Skeletal muscle cell (primary cell): ENCODE measurements at places on chromosomes 4 and X.

DNA sequence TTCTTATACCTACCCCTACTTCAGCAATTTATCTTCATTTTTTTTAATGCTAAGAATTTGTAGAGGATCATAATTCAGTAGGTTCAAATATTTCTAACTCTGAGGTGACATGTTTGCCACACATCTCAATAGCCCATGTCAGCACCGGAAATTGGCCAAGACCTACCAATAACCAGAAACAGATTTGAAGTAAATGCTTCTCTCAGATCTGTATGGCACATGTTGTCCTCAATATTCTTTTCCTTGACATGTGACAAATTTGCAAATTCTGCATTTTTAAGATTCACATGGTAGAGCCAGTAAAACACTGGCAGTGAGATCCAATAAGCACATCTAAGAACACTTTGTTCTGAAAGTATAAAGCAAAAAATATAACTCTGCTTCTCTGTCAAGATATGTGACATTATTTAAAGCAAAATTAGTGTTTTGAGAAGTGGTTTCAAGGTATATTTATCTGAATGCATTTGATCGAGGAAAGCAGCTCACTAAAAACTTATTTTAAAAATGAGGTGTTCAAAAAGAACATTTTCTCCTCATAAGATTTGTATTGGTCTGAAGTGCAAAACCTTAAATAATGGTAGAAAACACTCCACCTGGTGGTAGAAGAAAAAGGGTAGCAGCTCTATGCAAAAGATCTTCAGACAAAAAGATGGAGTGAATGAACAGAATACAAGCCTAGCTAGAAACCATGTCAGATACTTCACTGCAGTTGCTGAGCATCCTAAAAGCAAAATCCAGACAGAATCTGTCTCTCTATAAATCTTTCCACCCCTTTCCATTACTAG lies 513.8 kb upstream of the FAM241A start:
- DNase-seq, result no peak

DNA sequence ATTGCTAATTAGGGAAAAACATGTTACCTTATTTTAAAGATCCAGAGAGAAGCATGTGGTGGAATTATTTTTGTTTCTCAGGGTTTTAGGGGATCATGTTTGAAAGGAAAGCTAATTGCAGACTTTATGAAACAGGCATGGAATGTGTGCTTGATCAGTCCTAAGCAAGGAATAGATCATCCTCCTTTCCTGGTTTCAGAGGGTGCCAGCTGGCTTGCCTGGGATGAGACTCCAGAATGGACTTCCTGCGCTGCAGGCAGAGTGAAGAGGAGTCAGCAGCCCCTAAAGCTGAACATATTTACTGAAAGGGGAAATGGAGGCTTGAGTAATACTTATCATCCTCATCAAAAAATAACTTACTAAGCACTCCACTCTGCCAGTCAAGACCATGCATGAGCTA lies 13.3 kb downstream of the FGF5 start:
- DNase-seq, result no peak

DNA sequence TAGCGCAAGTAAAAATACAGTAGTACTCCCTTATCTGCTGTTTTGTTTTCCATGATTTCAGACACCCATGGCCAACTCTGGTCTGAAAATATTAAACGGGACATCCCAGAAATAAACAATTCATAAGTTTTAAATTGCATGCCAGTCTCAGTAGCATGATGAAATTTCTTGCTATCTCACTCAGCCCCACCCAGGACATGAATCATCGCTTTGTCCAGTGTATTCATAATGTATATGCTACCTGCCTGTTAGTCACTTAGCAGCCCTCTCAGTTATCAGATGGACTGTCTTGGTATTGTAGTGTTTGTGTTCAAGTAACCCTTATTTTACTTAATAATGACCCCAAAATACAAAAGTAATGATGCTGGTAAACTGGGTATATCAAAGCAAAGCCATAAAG lies 158.2 kb upstream of the DDIT4L start:
- DNase-seq, result peak; percentile 52

- DNase-seq, result no peak
These were observed at the start of gene NDNF for GRCh38 chr4:121072224-121073003. NDNF (minus strand) TSS chr4:121072535; CDS start chr4:121045837, 26,698 bp downstream.

GRCh38 chr4:82524570-82525152 lies 37.1 kb downstream of the TMEM150C start:
- no peak for DNase-seq

GRCh38 chr4:148192526-148192925 lies 249.7 kb downstream of the NR3C2 start:
- no peak for DNase-seq

DNA sequence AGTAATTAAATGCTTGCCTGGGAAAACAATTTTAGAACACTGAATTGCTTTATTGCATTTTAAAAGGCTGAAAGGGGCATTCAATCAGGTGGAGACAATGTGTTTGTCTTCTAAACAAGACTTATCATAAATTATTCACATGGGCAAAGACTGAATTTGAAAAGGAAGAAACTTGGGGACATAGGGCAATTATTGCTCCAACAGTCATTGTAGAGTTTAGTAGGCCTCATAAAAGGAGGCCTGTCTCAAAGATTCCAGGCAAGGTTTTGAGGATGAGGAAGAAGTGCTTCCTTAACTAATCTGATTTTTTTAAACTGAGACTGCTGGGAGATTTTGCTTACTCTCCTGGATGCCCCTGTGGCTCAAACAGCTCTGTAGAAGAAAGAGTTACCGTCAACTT lies 174.4 kb upstream of the RPS6KA3 start:
- DNase-seq, result no peak

DNA sequence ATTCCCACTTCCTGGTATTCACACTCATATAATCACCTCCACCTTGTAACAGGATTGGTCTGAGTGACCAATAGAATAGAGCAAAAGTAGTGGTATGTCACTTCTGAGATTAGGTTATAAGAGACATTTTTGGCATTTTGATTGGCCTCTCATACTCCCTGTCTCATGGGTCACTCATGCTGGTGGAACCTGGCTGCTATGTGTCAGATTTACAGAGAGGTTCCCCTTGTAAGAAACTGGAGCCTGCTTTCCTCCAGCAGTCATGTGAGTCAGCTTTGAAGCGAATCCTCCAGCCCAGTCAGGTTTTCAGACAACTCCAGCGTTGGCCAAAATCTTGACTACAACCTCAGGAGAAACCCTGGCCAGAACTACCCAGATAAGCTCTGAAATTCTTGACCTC lies 2.6 kb upstream of the OTUD4 start:
- DNase-seq, result no peak

GRCh38 chr4:107834241-107834794 lies 9.6 kb downstream of the SGMS2 start:
- no peak for DNase-seq

DNA sequence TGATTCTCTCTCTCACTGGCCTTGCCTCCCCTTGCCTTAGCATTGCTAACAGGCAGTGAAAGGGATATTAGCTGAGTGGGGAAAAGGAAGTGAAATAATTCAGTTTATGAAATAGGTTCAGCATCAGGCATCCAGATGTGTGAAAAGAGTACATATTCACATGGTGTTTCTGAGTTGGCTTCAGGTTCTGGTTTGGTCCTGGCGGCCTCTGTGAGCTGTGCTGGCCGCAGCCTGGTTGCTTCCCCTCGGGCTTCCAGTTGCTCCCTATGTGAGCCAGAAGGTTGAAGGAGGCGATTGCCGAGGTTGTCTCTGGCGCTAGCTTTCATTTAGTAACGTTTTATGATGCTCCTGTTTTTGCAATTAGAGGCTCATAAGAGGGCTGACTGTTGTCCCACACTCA lies 99.1 kb upstream of the TLR2 start:
- no peak for DNase-seq

- no peak for DNase-seq
These were observed 15.8 kb downstream of the GLRA3 start for GRCh38 chr4:174813292-174813691.

- DNase-seq, result no peak
These were observed 95.9 kb upstream of the DUSP21 start for GRCh38 chrX:44747969-44748368.

DNA sequence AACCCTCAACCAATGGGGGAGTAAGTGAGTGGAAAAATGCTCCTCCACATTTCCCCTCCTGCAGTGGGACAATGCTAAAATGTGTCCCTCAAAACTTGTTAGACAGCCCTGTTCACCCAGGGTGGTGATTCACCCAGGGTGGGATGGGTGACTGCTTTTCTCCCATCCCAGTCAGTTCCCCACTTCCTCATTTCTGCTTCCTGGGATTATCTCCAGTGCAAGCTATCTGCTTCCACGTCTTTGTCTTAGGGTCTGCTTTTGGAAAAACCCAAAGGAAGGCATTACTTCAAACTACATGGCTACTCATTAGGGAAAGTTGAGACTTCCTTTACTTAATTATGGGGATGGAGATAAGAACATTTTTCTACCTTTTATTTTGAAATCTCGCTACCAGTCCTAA lies 45.5 kb downstream of the ETNPPL start:
- no peak for DNase-seq

DNA sequence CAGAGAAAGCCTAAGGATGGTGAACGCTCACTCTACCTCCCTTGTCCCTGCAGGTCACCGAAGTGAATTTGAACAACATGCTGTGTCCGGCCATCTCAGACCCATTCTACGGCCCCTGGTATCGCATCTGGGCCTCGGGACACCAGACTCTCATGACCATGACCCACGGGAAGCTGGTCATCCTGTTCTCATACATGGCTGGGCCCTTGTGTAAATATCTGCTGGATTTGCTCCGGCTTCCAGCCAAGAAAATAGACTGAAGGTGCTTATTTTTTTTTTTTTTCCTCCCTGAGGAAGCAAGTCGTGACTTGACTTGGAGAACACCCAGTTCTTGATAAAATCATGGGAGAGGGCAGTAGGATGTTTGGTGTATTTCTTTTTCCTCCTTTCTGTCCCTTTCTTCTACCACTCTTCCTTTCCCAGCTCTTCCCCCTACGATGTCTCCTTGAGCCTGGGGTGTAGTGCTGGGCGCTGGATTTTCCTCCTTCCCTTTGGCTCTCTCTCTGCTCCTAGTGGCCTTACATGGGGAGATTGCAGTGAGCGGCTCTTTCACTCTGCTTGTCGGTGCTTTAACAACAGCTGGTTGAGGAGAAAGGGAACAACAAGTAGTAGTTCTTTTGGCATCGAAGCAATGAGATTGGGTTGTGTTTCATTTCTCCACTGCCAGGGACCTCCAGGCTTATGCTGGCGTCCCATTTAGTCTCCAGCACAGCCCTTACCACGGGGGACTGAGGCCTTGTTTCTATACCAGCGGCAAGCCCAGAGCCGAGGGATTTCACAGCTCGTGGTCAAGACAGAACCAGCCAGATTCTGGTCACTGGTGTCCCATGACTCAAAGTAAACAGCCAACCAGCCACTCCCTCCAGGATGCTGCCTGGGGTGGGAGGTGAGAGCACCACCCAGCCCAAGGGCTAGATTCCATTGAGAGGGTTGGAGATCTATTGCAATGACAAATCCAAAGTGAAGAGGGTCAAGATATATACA lies 144.4 kb downstream of the AMMECR1 start:
- no peak for DNase-seq

- no peak for DNase-seq
These were observed 87.2 kb upstream of the C4orf50 start for GRCh38 chr4:6105311-6105911.

DNA sequence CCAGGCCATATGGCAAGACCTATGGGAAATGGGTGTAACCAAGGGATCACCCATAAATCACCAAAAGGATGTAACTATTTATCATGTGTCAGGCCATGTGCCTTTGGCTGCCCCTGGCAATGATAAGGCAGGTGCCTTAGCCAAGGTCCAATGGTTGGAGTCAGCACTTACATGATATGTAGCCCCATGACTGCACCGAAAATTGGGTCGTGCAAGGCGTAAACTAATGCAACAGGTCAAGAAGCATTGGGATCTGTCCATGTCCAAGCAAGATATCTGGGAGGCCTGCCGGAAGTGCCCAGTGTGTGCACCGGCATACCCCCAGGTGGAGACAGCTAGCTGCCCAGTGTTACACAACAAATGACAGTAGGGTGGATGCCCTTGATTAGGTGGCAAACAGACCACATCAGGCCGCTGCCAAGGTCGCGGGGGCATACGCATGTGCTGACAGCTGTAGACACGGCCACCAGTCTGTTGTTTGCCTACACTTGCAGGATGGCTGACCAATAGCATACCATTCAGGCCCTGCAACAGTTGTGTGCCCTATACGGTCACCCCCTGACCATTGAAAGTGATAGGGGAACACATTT lies 698.2 kb upstream of the AGA start:
- no peak for DNase-seq

DNA sequence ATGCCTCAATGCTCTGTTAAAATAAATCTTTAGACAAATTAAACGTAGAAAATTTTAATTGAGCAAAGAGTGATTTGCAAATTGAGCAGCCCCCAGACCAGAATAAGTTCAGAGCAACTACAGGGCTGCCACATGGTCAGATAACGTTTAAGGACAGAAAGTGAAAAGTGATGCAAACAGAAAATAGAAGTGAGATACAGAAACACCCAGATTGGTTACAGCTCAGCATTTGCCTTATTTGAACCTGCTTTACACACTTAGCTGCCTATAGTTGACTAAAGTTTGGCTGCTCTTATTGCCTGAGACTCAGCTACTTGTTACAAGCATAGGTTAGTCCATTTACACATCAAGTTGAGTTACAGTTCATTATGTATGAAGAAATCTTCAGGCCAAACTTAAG lies 1800.8 kb upstream of the PCDH10 start:
- no peak for DNase-seq

DNA sequence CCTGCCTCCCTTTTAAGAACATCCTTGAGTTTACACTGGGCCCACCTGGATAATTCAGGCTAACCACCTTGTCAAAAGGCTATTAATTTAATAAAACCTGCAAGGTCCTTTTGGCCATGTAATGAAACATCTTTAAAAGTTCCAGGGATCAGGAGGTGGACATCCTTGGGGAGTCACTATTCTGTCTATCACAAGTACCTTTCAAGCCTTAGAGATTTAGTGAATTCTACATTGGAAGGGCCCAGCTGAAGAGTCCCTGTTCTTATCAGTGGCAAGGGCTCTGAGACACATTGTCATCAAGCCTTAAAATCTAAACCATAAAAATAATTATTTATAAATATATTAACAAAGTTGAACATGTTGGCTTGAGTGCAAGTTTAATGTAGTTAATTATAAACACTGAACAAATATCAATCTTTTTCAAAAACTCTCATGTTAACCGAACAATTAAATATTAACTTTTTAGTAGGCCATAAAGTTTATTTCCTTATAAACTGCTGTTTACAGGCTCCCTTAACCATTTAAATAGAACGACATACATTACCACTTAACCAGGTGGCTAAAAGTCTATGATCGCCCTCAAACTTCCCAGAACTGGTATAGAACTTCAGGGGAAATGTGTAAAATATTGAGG lies 104.4 kb upstream of the CBR4 start:
- DNase-seq, result no peak

- DNase-seq, result no peak
These were observed 14.1 kb downstream of the RAB40AL start for GRCh38 chrX:102950908-102951866.
